Muscle of back (tissue), 13 donors: ENCODE measurements at places on chromosomes 12 and 14.

DNA sequence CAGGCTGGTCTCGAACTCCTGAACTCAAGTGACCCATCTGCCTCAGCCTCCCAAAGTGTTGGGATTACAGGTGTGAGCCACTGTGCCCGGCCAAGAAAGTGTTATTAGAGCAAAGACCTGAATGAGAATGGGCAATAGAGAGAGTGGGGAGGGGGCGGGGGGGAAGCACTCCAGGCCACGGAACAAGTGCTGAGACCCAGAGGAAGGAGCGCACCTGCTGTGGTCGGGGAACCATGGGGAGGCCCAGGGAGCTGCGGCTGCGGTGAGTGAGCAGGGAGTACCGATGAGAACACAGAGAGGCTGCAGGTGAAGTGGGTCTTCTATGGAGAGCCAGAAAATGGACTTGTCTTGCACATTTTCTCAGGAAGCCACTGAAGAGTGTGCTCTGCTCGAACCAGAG lies 10.8 kb downstream of the SMIM41 start:
- DNase-seq = no peak

GRCh38 chr14:78440356-78440894 lies 270.3 kb downstream of the NRXN3 start:
- no peak for DNase-seq

- no peak for DNase-seq
Observed at GRCh38 chr14:87686746-87687145, 306.2 kb downstream of the GALC start.

DNA sequence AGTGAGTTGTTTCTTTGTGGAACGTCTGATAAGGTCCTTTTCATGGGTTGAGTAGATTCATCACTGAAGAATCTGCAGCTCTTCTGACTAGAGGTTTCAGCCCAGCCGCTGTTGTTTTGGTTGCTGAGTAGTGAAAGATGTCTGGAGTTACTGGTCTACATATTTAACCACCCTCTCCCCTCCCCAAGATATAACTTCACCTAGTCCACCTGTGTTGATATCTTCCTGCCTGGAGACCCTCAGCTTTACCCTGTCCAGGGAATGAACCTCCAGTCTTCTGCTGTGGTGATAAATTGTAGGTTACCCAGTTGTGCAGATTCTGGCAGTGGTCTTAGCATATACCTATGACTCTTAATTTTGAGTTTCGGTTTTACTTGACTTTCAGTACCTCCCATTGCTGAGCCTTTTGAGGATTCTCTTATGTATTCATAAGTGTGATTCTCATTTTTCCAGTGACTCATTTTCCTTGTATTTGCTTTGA lies 62.9 kb downstream of the CCDC91 start:
- DNase-seq = no peak

DNA sequence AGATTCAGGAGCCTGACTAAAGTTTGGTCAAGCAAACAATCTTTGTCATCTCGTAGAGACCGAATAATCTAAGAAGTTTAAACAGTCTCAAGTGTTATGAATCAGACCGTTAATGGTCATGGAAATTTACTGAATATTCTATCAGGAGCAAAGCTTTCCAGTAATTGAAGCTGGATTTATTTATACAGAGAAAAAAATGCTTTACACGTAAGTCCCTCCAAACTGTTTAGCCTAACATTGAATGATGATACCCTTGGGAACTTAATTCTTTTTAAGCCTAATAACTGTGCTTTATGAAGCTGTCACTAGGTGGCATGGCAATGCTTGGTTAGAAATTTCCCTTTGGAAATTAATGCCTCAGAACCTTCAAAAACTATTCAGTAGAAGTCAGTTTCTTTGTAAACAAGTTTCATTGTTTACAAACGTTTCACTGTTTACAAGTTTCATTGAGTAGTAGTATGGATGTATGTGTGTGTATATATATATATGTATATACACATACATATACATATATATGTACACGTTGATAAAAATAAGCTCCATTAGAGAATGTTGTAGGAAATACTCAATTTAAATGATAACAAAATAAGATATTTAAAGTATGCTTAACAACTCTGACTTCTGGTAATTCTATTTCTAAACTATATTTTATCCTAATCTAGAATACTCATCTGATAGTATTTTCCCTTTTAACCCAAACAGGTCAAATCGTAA lies 32.1 kb downstream of the DEPDC4 start:
- DNase-seq = peak; percentile 46

- DNase-seq = no peak
Observed at GRCh38 chr12:86435053-86435452, 178.9 kb upstream of the MGAT4C start.

- DNase-seq = no peak
Observed at GRCh38 chr14:50288146-50288545, 23.9 kb downstream of the L2HGDH start.

DNA sequence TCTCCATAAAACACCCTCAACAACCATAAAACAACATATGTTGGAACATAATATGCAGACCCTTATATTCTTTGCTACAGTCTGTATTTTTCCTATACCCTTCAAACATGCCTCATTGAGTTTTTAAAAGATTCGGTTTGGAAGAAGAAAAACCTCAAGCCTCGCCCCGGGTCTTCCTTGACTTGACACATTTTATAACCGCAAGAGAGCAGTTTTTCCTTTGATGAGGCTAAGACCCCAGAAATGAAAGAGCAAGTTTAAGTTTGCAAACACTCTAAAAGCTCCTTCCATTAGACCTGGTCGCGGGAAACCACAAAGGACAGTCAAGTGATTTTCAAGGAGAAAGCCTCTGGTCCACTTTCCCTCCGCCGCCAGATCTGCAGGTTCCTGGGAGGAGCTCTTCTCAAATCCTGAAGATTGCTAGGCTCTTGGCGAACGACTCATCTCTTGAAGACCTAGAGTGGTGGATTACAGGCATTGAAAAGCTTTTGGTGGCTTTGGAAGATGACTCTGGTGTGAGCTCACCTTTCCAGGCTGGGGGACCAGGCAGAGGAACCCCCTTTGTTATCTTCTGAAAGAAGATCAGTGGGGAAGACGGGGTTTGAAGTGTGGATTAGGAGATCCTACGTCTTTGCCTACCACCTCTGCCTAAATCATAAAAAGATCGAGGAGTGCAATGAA lies at the start of gene ASCL4:
ASCL4 (plus strand) TSS at position 356 of the 681 bp plus-strand sequence. CDS start 515 bp downstream, outside the sequence.
- DNase-seq = no peak

GRCh38 chr14:105346876-105347586 lies 32.5 kb downstream of the PACS2 start:
- no peak for DNase-seq
